Activated CD4-positive, alpha-beta T cell treated with anti-CD3 and anti-CD28 coated beads, Interleukin-2, amount 50 U/mL, for 4 hours (primary cell): ENCODE measurements at places on chromosomes 12 and 14.

DNA sequence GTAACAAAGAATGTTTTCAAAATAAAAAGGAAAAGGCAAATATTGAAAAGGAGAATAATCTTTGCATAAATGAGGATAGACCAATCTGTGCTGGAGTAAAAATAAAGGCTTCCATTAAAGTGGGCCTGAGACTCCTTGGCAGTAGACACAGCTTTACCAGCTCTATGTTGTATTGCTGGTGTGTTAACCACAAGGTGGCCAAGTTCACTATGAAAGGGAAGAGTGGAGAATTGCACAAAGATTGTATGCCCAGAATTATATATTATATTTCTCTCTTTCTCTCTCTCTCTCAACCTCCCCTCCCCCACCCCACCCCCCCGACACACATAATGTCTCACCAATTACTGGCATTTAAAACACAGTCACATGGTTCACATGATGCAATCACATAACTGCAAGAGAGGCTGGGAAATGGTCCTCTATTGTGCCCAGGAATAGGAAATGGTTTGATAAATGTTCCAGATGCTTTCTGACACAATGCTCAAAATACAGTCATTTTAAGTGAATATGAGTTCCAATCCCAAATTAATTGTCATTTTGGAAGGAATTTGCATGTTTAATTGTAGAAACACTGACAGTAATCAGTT is 222.6 kb upstream of the SYT1 start:
- no peak for DNase-seq

DNA sequence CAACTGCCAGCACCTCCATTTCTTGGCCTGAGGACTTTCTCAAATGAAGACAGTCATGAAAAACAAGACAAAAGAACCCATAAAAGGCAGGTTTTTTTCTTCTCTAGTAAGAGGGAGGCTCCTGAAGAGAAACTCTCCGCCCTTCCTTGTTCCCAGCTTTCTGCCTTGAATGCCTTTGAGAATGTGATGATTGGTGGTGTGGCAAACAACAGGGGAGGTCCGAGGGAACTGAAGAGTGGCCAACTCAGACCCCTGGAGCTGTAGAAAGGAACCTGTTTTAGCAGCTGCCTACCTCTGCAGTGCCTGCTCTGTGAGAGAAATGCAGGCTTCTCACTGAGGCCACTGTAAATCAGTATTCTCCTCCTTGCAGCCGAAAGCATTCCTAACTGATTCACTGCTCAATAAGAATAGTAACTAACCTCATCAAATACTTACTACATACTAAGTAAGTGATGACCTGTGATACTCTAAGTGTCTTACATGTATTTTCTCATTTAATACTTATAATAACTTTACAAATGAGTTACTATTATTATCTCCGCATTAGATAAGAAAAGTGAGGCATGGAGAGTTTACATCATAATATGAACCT is 16.7 kb upstream of the ERC1 start:
- no peak for DNase-seq

DNA sequence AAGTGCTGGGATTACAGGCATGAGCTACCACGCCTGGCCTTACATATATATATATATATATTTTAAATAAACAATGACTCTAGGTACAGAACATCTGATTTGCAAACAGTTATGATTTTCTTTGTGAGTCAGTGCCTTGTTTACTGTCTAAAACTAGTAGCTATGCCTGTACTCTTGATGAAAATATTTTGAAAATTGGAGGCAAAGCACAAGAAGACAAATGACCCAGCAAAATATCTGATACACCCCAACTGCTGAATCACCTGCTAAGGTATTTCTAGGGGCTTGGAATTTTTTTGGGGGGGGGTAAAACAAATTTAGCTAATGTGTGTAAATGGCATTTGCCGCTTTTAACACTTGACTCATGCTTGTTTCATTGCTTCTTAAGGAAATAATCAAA is 69.3 kb downstream of the SYT10 start:
- no peak for DNase-seq

DNA sequence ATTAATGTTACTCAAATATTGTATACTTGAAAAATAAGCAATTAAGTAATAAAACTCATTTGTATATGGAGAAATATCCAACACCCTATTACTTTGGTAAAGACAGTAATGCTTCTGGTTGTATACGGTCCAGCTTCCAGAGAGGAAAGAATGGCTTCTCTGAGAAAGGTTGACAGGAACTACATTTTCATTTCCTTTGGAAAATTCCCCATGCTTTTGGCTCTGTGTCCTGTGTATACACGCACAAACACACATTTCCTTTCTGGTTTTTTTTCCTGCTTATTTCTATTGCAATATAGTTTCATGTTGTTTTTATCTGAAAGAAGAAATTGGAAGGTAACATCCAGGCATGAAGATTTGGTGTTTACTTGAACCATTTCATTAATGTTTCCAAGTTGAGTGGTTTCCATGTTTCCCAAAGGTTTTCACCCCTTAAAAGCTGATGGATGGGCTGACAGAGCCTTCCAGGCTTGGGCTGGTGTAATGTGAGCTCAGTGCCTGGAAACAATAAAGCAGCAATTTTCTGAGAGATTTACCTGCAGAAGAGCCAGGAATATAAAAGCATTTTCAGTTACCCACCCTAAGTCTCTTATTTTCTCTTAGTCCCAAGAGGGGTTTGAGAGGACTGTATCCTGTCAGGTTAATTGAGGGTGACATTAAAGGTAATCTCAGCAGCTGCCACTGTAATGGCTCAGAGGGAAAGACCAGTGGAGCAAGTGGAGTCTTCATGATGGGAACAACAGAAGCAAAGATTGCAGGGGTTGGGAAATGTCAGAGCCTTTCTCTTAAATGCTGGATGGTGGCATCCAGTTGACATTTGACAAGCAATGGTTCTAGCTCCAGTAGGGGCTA is 33.4 kb upstream of the TMTC1 start:
- DNase-seq = no peak

DNA sequence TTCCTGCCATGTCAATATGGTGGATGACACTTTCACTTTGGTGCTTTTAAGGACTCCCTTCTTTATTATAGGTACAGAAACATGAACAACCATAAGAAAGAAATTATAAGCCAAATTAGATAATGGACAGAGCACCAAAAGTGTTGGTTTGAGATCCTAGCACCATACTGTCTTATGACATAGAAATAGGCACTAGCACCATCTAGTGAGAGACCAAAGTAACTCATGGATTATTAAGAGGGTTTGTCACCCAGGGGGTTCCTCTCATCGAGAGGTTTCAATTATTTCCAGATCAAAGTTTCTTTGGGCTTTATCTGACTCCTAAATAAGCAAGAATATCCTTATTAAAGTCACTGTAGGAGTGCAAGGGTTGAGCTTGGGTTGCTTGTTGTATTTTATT is 153.0 kb upstream of the DIO2 start:
- no peak for DNase-seq

DNA sequence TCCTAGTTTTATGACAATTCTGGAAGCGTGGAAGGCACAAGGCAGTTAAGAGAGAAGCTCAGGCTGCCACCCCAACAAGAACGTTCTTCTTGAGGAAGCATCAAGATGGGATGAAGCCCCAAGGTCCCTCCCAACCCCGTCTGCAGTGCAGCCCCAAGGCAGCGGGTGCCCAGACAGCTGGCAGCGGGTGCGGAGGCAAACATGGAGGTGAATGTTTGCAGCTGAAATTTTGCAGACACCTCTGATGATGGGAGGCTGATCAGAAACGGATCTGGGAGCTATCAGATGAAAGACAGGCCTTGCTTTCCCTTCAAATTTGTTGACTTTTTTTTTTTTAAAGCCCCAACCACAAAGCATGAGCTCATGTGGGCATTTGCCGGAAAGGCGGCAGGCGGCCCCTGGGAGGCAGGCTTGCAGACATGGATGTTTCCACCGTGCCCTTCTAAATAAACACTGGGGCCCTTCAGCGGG is 230.7 kb upstream of the RTL1 start:
- no peak for DNase-seq

DNA sequence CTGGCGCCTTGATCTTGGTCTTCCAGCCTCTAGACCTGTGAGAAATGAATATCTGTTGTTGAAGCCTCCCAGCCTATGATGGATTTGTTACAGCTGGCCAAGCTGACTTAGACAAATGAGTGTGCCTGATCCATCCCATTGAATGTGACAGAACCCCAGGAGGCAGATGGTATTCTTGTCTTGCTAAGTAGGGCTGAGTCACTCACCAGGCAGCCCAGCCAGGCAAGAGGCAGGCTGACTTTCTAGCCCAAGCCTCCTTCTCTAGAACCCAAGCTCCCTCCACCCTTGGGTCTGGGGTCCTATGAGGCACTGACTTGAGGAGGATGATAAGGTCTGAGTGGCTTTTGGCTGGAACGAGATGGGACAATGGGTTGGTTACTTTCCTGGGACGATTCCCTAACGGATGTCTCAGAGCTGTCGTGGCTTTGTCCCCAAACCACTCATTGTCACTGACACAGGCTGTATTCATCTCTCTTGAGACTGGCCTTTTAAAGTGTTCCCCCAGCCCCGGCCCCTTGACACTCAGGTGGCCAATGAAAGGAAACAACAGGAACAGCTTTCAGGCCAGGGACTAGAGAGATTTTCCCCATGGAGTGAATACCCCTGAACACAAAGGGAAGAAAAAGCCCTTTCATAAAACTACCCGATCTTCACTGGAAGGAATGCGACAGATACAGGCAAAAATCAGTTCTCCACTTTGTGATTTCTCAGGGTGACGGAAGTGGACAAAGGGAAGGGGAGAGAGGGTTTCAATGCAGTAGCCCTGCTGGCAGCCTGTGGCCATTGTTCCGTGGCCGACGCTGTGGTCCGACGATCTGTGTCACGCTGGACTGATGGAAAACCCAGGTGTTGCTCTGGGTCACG is 264.2 kb downstream of the AACS start:
- DNase-seq = no peak
